ENCODE measurements at places on chromosomes 4 and X.

DNA sequence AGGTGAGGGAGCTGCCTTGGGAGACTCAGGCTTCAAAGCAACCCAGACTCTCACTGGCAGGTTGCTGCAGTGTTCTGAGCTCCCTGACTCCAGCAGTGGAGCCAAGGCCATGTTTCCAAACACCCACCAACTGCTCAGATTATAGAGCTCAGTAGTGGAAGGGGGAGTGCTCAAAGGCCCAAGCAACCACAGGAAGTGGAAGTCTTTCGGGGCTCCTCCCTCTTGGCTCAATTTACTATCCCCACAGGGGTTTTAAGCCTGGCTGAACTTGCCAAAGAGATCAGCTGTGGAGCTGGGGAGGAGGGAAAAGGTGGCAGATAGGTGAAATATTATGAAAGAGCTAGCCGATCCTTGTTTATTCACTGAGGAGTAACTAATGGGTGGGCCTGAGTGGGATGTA, 82.5 kb downstream of the HPRT1 start:
- DNase-seq = no peak

- no peak for DNase-seq
Observed at GRCh38 chr4:69493515-69493914, 2.2 kb downstream of the UGT2B4 start.

DNA sequence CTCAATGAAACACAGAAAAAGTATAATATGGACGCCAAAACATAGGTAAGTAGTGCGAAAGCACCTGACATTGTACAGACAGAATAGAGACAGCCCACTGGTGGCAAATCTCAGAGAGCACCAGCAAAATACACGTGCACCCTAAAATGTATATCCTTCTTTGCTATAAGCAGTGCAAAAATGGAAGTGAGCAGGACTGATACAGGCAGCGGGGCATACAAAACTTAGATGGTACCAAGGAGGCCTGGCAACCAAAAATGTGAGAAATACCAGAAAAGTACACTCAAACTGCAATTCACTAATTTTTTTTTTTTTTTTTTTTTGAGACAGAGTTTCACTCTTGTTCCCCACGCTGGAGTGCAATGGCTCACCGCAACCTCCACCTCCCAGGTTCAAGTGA, 63.9 kb downstream of the EIF4E start:
- DNase-seq = no peak

DNA sequence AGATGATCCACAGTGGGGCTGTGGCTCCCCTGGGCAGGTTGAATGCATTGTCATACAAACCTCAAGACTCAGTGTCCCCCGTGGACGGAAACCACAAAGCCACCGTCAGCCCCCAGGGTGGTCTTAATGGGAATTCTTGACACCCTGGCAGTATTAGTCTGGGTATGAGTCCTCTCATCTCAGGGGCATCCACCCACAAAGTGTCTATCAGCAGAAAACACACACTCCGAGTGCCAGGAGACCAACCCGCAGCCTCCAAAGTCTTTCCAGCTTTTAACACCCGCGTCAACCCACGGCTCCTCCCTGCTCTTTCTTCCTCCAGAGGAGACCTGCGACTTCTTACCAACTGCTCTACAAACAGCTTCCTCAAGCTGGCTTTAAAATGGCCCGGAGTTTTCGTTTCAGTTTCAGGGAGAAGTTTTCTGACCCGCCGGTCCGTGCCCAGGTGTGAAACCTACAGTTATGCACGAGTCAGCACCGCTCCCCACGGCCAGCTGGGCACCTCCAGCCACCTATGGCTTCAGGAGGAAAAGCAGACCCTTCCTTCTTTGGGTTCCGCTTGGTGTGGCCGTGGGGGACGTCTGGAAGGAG, 14.4 kb upstream of the ASMTL start:
- DNase-seq = no peak

Measured in BE2C (cell line).